Smooth muscle cell of trachea (primary cell): ENCODE measurements at places on chromosomes 6 and 20. TPM values are rescaled to one million over a fixed set of nuclear protein-coding genes. Genes with fewer than 3 reads are reported as not detected.

EBF4 gene
- total RNA-seq = 0.15 and 0.99 TPM in 2 replicates

BANF2 gene
- not detected in 2 replicates for total RNA-seq

HLA-DQB1 gene
- total RNA-seq = not detected in 2 replicates

LTV1 gene
- total RNA-seq = 11.9 and 14.8 TPM in 2 replicates

TFAP2D gene
- total RNA-seq = not detected in 2 replicates

TFAP2A gene
- total RNA-seq = under 0.01 and 0.29 TPM in 2 replicates

SERPINB1 gene
- total RNA-seq = 18.7 and 30.8 TPM in 2 replicates

RAET1G gene
- total RNA-seq = 5.7 and 5.8 TPM in 2 replicates

NOP56 gene
- 98.0 and 121 TPM in 2 replicates for total RNA-seq

CRISP2 gene
- not detected in 2 replicates for total RNA-seq

ACTL10 gene
- 3.0 and 3.3 TPM in 2 replicates for total RNA-seq

NKAPL gene
- total RNA-seq = 0.73 and 2.2 TPM in 2 replicates

PSORS1C1 gene
- 0.29 and 0.99 TPM in 2 replicates for total RNA-seq

ZNF334 gene
- total RNA-seq = 1.6 and 2.5 TPM in 2 replicates

CCN6 gene
- not detected in 2 replicates for total RNA-seq
